BJ (cell line): ENCODE measurements at places on chromosomes 7 and 10.

- no peak for DNase-seq
Observed at GRCh38 chr7:17103984-17104383, 194.5 kb upstream of the AHR start.

DNA sequence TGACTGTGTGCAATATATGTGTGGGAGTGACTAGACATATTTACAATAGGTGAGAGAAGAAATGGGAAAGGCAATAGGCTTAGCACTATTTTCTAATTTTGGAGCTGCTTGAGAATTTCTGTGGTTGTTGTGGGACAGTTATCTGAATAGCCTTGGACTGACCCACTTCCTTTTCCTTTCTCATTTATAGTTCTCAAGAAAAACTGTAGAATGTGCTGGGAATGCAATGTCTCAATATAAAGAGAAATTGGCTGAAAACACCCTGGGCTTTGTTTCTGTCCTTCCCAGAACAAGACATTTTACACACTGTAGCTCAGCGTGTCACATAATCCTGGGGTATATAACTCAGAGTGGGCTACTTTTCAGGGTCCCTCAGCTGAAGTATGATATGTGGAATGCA, 153.0 kb upstream of the RHOBTB1 start:
- DNase-seq, result no peak

- DNase-seq, result no peak
Observed at GRCh38 chr10:5816170-5816569, 2.9 kb upstream of the GDI2 start.

DNA sequence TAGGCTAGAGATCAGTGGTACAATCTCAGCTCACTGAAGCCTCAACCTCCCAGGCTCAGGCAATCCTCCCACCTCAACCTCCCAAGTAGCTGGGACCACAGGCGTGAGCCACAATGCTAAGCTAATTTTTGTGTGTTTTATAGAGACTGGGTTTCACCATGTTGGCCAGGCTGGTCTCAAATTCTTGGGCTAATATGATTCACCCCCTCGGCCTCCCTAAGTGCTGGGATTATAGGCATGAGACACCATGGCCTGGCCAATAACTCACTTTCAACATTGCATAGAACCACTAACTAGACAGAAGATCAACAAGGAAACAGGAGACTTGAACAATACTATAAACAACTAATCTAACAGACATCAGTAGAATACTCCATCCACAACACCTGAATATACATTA, 191.7 kb downstream of the LRRN3 start:
- no peak for DNase-seq
